ENCODE measurements at places on chromosomes 2 and 18.

DNA sequence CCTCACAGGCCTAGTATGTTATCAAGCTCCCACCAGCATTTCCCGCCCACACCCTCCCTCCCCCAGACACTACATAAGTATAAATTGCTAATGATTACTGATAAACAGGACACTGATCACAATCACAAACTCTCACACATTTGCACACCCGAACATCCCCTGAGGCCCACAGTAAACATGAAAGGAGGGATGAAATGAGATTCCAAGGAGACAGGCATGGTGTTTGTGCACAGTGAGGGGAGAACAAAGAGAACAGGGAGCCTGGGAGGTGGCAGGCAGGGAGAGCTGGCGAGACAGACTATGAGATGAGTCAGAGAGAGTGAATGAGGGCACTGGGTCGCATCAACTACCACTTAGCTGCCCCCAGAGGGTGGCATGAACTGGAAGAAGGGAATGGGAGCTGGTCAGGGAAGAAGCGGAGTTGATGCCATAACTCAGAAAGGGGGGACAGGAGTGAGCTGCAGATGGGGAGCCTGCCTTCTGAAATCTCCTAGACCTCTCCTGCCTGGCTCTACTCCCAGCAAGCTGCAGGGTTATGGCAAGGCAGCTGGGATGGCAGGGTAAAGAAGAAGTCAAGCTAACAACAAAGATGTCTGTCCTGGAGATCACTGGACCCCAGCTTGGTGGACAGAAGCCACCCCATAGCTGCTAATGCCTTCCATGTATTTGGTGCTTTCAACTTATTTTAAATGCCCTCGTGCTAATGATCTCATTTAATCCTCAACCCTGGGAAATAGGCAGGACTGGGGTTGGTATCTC, 5.1 kb downstream of the KIF3C start:
- no peak for DNase-seq

DNA sequence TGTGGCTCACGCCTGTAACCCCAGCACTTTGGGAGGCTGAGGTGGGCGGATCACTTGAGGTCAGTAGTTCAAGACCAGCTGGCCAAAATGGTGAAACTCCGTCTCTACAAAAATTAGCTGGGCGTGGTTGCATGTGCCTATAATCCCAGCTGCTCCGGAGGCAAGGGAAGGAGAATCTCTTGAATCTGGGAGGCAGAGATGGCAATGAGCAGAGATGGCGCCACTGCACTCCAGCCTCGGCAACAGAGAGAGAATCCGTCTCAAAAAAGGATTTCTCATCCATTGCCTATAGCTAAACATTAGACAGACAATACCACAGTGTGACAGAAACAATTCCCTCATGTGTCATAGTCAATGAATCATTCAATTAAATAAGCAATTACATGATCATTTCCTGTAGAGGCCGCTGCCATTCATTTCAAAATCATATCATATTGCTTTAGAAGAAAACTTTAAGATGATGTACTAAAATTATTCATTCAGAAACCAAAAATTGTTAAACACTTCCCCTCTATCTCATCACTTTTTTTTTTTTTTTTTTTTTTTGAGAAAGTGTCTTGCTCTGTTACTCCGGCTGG, 69.5 kb upstream of the TGIF1 start:
- DNase-seq = no peak

DNA sequence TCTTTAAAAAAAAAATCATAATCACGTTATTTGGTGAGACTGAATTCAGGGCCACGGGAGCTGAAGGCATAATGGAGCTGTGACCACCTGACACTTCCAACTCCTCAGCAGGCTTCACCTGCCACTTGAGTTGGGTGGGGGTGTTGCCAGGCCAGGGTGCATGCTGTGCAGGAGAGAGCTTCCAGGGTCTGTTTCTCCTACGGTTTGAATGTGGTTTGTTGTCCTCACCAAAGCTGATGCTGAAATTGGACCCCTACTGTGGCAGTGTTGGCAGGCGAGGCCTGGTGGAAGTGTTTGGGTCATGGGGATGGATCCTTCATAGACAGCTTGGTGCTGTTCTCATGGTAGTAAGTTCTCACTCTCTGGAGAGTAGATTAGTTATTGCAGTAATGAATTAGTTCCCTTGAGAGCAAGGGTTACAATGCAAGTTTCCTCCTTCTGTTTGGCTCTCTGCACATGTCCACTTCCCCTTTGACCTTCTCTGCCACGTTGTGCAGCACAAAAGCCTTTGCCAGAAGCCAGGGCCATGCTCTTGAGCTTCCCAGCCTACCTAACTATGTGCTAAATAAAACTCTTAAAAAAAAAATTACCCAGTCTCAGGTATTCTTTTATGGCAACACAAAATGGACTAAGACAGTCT, 38.3 kb upstream of the ANKRD44 start:
- no peak for DNase-seq

- DNase-seq = no peak
These were observed 28.1 kb upstream of the SATB2 start for GRCh38 chr2:199485732-199486335.

DNA sequence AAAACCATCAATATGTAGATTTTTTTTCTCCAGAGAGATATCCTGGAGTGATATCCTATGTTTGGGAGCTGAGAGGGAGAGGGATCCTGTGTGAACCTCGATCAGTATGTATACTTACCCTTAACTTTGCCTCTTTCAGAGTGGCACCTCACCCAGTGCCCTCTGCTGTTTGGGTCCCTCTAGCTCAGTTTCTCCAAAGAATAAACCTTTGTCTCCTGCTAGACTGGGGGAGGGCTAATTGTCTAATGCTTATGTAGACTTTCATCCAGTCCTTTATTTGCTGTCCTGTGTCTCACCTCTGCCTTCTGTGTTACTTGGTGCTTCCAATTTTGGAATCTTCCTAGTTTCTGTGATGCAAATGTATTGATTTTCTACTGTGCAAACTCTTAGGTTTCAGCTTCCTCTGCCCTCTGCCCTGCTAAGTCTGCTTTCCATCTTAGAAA, 48.4 kb downstream of the MTX2 start:
- no peak for DNase-seq

GRCh38 chr2:70560442-70560841, 6.8 kb upstream of the TGFA start:
- no peak for DNase-seq

- no peak for DNase-seq
These were observed 202.1 kb upstream of the TNP1 start for GRCh38 chr2:217061916-217062505.

Data from activated T-helper 1 cell treated with anti-CD3 and anti-CD28 coated beads, Interleukin-2, amount 50 U/mL, for 16 hours (primary cell).